ENCODE measurements at places on chromosomes 7 and 10.

DNA sequence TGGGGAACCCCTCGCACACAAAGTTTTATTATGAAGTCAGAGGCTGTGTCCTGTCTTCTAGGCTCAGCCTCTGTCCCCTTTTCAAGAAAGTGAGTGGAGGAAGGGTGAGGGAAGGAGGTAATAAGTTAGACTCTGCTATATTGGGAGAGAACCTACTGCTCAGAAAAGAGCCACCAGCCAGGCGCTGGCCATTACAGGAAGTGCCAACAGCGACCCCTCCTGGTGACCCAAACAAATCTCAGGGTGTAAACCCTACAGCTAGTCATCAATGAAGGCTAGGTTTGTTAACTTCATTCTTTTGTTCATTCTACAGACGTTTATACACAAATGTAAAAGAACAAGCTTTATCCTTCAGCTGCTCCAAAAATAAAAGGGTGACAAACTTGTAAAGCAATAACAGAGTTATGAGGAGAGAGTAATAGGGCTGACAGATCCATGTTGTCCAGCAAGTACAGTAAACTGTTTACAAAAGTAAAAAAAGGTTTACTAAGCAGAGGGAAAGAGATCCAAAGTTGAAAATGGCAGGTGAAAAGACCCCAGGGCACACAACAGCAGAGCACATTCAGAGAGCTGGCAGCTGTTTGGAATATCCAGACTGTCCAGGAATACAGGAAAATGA lies 82.7 kb downstream of the FAM204A start:
- peak; percentile 43 for DNase-seq

GRCh38 chr10:32377458-32378259 lies 30.7 kb upstream of the EPC1 start:
- DNase-seq, result no peak

GRCh38 chr7:132935608-132936007 lies 146.3 kb downstream of the CHCHD3 start:
- DNase-seq, result no peak

GRCh38 chr10:77041636-77042258 lies 595.9 kb downstream of the KCNMA1 start:
- DNase-seq, result peak; percentile 8

- no peak for DNase-seq
Observed at GRCh38 chr7:157526913-157527634, 190.3 kb downstream of the DNAJB6 start.

DNA sequence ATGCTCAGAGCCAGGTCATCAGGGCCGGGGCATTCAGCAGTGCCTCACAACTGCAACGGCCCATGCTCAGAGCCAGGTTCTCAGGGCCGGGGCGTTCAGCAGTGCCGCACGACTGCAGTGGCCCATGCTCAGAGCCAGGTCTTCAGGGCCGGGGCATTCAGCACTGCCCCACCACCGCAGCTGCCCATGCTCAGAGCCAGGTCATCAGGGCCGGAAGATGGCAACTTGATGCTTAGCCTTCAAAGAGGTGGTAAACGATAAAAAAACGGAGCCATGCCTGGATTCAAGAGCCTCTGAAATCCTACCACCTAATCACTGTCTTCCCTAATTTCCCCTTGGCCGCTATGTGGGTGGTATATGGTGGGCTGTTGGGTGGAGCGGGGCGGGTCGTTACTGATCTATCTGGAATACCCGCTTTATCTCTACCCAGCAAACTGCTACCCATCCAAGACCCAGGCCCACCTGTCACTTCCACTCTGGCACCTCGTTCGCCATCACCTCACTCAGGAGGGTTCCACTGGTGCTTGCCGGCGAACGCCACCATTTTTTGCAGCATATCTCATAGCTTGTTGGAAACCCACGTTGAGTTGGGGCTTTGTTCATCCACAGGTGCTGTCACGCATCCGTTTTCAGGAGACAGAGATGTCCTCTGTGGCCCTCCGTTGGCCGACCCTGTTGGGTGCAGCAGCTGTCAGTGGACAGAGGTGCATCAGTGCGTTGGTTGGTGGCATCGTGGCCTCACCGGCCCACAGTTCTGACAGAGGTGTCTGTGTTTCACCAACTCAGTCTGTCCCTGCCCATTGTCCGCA lies 221.1 kb downstream of the EBF3 start:
- DNase-seq, result no peak

DNA sequence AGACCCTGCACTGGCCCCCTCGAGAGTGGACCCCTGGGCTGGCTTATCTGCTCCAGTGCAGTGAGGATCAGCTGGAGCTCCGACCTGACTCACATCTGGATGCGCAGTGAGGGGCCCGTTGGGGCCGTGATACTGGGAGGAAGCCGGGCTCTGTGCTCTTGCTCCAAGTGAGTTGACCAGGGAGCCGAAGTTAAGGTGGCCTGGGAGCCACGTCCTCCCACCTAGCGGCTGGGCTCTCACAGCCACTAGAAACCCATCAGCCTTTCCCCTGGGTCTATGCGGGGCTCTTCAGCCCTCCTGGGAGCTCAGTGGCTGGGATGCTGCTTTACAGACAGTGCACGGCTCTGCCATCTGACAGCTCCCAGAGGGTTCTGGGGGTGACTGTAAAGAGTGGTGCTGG lies 9.1 kb downstream of the ALKBH4 start:
- no peak for DNase-seq

GRCh38 chr10:12800302-12800701 lies 201.2 kb downstream of the CCDC3 start:
- no peak for DNase-seq

- DNase-seq, result no peak
Observed at GRCh38 chr10:93464776-93465388, 17.3 kb downstream of the MYOF start.

DNA sequence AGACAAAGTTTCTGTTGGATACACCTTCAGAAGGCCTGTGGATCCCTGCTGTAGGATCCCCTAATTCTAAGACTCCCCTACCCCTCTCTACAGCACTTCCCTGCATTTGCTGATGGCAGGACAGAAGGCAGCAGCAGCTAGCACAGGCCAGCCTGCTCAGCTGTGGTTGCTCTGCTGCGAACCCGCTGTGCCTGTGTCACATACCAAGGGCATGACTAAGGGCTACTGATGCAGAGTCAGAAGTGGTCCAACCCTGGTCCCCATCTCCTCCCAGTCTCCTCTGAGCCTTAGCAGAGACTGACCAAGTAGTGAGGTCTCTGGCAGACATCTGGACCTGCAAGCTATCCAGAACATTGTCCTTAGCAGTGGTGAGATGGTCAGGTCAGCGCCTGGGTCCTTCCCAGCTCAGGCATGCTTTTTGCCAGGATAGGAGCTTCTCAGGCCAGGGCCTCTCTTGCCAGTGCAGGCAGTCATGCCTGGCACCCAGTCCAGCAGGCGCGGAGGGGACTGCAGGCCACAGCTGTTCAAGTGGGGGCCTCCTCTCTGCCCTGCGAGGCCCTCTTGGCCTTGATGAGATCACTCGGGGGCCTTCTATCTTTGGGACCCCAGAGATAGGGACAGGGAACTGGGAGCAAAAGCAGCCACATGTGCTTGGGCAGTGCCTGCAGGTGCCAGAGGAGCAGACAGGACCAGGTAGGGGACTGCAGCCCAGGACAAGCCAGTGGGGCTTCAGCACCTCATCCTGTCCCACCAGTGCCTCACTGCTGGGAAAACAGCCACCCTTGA lies 146.4 kb downstream of the ZNF248 start:
- DNase-seq, result no peak

- no peak for DNase-seq
Observed at GRCh38 chr10:25758511-25758910, 175.5 kb upstream of the MYO3A start.

DNA sequence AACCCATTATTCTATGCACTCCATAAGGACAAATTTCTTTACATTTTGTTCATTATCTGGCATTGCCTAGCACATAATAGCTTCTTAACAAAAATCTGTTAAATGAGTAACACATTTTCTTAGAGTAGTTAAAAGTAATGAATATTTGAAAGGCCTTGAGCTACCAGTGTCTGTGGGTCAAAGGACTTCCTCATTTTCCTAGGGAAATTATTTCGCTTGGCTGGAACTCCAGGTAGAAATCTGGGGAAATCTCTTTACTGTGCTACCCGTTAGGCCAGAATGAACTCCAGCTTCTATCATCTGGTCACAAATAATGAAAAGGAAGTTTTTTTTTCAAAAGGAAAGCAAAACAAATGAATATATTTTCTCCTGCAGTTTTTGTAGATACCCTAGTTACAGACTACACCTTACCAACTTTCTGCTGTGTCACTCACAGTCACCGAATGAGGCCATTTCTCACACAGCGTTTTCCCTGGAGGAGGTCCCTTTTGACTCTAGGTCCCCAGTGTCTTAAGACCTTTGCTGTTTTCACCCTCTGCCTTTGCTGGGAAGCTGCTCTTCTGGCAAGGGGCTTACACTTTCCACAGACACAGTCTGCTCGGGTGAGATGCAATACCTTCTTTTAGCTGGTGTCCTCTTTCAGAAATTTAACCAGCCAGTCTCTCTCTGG lies 1.6 kb downstream of the SAMD9L start:
- peak; percentile 11 for DNase-seq

DNA sequence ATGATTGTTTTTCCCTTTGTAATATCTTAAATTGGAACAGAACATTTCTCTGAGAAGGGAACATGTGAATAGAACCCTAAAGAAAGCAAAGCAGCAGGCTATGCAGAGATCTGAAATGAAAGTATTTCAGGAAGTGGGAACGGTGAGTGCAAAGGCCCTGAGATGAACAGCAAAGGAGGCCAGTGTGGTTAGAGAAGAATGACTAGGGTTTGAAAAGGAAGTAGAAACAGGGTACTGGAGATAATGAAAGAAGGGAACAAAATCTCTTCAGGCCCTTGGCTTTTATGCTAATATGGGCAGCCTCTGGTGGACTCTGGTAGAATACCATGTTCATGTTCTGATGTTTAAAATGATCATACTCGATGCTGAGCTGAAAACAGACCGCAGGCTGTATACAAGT lies 22.2 kb downstream of the ARHGAP21 start:
- no peak for DNase-seq

DNA sequence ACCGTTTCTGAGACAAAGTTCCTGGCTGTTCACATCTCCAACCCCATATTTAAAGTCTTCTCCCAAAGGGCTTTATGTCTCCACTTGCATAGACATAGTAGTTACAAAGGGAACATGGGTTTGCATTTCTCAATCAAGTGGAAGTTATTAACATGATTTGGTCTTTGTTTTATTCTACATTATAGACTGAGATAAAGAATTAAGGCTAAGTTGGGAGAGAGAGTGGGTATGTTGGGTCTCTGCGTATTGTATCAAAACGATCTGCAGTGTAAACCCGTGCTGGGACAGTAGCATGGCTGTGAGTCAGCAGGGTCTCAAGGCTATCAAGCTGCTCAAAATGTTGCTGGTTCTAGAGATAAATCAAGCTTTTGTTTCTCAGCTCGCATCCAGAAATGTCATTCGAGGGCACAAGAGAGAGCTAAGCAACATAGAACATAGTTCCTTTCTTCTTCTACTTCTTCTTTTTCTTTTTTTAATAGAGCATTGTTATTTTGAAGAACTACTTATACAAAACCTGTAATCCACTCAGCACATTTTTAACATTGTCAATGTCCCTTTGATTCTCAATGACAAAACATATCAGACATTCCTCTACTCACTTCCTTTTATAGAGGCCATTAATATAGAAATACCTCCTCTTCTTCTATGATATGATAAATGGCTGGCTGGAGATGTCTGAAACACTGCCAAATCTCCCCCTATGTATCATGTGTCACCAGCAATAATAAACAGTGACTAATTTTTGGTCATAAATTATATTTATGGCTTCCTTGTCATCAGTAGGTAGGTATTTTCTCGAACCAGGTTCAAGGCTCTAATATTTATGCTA lies 34.5 kb upstream of the RHOBTB1 start:
- no peak for DNase-seq

GRCh38 chr10:1329622-1330021 lies 273.4 kb downstream of the WDR37 start:
- no peak for DNase-seq

DNA sequence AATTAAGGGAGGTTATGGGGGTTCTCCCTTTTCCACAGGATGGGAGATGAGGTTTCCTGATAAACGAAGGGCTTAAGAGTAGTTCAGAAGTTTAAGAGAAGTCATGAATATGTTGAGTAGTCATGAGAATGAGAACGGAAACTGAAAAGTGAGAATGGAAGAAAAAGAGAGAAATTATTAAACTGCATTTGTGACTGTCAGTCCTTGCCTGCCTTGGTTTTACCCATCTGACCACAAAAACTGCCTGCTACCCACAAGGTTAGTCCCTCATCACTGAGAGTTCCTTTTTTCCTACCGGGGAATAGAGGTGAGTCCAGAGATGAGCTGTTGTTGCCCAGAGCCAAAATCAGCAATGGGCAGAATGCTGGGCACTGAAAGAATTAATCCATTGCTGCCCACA lies 174.1 kb upstream of the BET1 start:
- no peak for DNase-seq

GRCh38 chr7:73560109-73560835 lies 2.8 kb upstream of the BCL7B start:
- DNase-seq, result no peak

GRCh38 chr10:104146882-104147281 lies 24.9 kb downstream of the SFR1 start:
- DNase-seq, result no peak

GRCh38 chr10:92914478-92915325 lies 66.4 kb downstream of the EXOC6 start:
- DNase-seq, result peak; percentile 47

DNA sequence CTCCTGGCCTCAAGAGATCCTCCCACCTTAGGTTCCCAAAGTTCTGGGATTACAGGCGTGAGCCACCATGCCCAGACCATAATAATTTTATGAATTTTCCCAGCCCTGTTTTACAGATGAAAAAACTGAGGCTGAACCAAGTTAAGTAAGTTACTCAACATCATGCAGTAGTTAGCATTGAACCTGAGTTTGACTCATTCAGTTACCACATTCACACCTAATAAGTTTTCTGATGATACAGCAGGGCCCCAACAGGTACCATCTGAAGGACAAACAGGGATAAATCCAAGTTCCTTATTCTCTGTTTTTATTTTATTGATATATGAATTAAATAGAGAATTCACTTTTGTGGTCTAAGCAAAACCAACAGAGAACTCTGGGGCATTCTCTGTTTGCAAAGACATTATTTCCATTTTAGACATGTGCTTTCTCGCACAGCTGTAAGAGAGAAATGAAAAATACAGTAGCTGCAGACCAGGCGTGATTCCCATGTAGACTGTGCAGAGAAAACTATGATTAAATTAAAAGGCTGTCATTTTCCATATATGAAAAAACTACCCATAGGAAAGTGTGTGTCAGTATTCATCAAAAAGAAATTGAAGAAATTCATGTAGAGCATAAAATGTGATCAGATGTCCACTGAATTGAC lies 26.6 kb downstream of the APBB1IP start:
- DNase-seq, result no peak
